ENCODE measurements at places on chromosomes 11 and 22.
A peak's percentile ranks its signal among the peaks of the same experiment; 100 is the strongest.

GRCh38 chr11:61815790-61816735 lies 740 bp downstream of the FADS1 start:
- no peak for DNase-seq

DNA sequence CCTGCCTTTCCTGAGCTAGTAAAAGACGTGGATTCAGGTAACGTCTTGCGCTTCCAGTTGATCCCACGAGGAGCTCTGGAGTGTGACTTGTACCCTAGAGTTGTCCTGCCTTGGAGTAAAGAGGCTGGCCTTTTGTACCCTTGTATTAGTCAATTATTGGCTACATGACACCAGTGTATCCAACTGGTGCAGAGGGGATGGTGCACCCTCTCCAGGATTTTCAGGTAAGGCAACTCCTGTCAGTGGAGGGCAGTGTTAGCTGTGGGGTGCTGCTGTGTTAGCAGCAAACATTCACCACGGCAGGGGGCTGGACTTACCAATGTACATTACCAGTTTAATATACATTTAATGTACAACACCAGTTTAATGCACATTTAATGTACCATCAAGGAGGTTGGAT lies 233.5 kb downstream of the MIAT start:
- no peak for DNase-seq

GRCh38 chr22:31857247-31857646 lies 87.1 kb upstream of the YWHAH start:
- no peak for DNase-seq

GRCh38 chr11:34151166-34151565 lies 45.7 kb downstream of the NAT10 start:
- no peak for DNase-seq

GRCh38 chr22:43828725-43828997 lies 16.6 kb upstream of the EFCAB6 start:
- DNase-seq, result peak; percentile 22

Measured in NCI-H446 treated with DMSO at 0.1 percent for 48 hours (cell line).